ENCODE measurements at places on chromosomes 1 and 21.

DNA sequence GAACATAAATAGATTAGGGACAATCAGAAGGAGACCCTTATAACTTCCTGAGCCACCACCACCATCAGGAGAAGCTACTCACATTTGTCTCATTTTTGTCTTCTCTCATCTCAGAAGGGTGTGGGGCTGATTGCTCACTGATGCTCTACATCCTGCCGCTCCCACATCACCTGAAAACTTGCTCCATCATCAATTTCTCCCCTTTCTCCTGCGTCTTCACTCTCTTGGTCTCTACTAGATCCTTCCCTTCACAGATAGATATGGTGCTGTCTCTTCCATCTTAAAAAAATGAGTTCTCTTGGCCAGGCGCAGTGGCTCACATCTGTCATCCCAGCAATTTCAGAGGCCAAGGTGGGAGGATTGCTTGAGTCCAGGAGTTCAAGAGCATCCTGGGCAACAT lies 38.4 kb downstream of the C1orf216 start:
- no peak for DNase-seq

GRCh38 chr1:113871597-113872113 lies at the start of gene PTPN22:
Gene PTPN22 (minus strand): TSS chr1:113871712.
- DNase-seq: peak; percentile 54

GRCh38 chr1:195332102-195332501 lies 1276.1 kb downstream of the KCNT2 start:
- no peak for DNase-seq

- DNase-seq: no peak
These were observed 5.0 kb downstream of the ZNF691 start for GRCh38 chr1:42851420-42851819.

- DNase-seq: no peak
These were observed at the start of gene CFAP74 for GRCh38 chr1:2003541-2004131. Gene CFAP74 (minus strand): TSS chr1:2003786. CDS start chr1:1990956, 12,830 bp downstream.

DNA sequence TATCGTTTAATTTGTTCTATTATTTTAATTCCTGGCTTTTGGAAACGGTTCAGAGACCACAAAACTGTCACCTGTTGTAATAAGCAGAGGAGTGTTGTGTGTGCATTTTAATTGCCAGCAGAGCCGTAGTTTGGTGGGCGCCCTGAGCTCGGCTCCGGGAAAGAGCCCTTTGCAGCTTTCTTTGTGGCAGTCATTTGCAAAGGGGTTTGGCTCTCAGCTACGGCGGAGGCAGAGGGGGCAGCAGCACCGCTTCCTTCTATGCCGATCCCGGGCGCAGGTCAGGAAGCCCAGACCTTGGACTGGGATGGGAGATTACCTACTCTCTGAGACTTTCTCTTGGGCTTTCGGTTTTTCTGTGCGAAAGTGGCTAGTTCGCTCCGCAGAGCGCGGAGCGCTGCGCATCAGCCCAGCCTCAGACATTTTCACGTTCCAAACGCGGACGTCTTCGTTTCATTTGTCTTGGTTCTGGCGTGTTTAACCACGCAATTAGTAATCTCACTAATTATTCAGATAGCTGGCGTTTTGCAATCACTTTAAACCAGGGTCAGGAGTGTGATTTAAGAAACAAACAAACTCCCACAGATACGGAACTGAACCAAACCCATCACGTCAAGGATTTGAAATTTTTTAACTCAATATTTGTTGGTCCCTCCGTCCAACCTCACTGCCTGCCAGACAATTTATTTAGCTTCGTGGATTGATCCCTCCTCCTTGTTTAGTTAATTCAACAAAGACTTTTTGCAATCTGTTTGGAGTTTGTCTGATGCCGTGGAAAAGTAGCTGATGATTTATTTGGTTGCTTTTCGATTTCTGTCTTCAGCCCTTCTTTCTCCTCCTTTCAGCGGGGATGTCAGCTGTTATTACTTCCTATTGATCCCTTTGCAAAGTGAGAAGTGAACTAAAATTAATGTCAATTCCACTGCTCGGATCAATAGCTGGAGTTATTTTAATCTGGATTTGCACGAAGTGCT lies 3.9 kb downstream of the RNF220 start:
- DNase-seq: no peak

- DNase-seq: no peak
These were observed 49.3 kb upstream of the PSEN2 start for GRCh38 chr1:226820941-226821718.

GRCh38 chr1:192529031-192529755 lies 46.4 kb upstream of the RGS1 start:
- no peak for DNase-seq

DNA sequence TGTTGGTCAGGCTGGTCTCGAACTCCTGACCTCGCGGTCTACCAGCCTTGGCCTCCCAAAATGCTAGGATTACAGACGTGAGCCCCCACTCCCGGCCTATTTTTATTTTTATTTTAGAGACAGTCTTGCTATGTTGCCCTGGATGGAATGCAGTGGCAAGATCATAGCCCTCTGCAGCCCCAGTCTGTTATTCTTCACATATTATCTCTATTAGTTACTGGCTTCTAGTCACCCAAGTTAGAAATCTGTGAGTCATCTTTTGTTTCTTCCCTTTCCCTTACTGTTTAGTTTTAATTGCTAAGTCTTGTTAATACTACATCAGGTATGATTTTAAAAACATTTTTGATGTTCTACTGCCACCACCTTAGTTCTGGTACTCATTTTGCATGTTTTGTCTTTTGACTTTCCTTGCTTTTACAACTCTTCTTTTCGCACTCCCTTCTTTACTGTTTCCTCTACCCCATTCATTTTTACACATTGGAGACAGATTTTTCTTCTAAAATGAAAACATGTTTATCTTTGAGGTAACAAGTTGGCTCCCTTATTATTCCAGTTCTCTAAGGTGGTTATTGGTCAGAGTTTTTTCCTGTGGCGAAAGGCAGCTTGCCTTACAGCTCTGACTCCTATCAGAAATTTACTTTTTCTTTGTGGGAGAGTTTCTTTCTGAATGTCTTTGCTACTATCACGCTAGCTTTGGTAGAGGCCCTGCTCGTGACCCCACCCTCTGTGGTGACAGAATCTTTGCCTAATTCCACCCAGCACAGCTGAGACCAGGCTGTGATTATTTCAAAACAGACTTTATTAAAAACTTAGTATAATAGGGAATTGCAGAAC lies 19.5 kb downstream of the ZMYM4 start:
- DNase-seq: no peak

- no peak for DNase-seq
These were observed 15.4 kb upstream of the ERO1B start for GRCh38 chr1:236297161-236297560.

- no peak for DNase-seq
These were observed 84.5 kb upstream of the BCL10 start for GRCh38 chr1:85360730-85361493.

GRCh38 chr1:219621047-219621786 lies 8.3 kb upstream of the ZC3H11B start:
- DNase-seq: no peak

DNA sequence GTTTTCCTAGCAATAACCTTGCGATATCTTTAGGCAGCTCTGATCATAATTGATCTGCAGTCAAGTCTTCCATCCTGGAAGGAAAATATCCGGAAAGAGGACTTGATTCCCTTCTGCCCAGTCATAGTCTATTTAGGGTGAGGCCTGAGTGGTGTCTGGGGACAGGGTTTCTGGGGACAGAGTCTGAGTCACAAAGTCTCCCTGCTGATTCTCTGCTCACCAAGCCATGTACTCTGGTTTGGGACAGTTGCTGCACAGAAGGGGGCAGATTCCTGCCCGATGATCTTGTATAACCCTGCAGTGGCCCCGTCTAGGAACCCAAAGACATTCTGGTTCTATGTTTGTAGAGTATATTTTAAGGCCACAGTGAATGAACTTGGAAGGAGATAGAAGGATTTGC lies 178.8 kb downstream of the KCNJ6 start:
- no peak for DNase-seq

- DNase-seq: no peak
These were observed 16.8 kb upstream of the PDIK1L start for GRCh38 chr1:26094677-26095383.

- no peak for DNase-seq
These were observed 2.2 kb downstream of the IER5 start for GRCh38 chr1:181090641-181091126.

DNA sequence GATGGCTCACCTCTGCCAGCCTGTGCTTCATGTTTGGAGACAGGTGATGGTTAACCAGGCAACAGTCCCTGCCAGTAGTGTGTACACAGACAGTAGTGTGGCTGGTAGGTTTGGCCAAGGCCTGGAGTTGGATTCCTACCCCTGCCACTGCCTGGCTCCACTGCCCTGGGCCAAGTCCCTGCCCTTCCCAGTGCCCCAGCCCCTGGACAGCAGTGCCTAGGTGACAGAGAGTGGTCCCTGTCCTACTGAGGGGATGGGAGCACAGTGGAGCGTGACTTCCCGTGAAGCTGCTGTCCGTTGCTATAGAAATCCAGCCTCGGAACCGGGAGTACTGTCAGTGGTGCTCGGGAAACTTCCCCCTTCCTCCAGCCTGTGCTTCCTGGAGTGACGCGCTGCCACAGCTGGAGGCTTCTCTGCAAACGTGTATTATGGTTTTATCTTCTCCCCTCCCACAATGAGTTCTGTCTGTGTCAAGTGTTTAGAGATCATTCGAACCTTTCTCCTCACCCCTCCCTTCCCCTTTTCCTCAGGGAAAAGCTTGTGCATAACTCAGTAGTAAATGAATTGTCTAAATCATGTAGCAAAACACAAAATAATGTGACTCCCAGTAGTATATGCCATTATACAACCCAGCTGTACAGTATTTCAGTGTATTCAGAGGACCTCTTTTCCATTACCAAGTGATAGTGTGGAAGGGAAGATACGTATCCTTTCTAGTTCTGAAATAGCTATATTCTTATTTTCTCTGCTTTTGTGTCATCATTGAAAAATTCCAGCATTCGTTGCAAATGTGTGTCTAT lies 73.4 kb downstream of the GALNT2 start:
- no peak for DNase-seq

DNA sequence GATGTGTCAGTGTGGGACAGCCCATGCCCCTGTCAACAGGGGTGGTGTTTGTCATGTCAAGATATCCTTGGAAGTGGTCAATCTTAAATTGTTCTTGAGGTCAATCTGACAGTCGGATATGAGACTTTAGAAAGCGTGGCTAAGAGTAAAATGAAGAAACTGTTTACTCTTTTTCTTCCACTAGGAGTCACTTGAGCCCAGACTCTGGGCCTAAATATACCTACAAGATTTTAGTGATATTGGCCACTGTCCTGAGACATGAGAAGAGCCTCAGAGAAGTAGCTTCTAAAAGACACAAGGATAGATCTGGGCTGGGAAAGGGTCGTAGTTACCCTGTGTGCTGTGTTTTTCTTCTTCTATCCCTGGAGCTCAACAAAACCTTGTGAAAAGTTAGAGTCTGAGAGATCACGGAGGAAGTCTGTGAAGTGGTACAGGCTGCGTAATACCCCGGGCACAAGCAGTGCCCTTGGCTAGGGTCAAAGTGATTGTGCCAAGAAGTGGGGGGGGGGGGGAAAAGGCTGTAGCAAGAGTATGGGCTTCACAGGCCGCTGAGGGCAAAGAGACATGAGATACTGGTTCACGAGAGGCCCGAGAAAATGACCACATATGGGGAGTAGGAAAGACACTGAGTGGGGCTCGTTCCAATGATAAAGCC lies 355.2 kb upstream of the GREM2 start:
- no peak for DNase-seq

DNA sequence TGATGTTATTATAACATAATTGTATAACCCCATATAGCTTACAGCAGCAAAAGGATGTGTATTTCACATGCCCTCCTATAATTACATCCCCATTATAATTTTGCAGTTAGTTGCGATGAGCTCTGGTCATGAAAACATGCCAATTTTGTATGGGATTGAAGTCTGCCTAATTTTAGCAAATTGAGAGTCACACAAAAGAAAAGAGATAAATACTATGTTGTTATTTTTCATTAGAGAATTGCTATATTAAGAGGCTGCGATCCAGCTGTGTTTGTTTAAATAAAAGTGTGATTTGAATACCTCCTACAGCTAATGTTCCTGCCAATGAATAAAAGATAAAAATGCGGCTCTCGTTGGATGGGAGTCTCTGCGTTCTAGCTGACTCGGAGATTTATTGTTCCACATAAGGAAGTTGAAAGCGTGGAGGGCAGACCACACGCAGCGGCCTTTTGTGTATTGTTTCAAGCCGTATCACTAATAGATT lies 461.0 kb upstream of the NFIA start:
- DNase-seq: no peak

DNA sequence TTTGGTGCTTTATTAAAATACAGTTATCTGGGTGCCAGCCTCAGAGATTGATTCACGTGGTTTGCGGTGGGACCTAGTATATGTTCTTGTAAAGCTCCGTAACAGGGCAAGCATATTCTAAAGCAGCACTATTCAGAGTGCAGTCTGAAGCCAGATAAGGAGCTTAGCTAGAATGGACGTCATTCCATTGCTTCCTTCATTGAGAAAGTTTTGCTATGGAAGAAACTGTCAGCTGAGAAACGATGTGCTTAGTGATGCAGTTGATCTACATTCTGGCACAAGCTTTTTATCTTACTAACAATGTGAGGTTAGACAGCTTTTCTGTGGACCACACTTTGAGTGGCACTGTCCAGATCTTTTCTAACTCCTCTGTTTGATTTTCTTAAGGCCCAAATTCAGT lies 26.2 kb downstream of the SLC44A3 start:
- no peak for DNase-seq

GRCh38 chr1:230548997-230549396 lies 93.3 kb upstream of the COG2 start:
- DNase-seq: no peak

DNA sequence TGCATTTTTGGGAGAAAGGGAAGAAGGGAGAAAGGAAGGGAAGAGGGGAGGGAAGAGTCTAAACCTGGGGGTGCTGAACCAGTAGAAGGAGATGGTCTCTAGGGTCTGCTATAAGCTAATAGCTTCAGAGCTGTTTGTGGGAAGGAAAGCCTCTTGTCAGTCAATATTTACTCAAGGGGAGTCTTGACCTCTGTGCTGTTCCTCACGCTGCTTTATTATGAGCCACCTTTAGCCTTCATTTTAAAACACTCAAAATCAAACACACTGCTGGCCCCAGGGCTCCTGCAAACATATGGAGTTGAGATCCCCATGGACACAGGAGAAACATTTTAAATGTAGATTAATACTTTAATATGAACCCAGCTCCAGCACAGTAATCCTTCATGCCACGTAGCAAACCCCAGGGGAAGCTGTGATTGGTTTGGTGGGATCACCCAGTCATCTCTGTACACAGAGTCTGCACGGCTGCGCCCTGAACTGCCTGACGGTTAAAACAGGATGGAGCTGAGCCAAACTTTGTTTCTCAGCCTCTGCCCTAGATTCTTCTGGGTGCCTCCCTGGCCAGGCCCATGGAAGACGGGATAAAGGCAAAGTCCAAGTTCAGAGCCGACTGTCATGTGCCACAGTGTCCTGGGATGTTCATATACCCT lies 40.2 kb upstream of the VWA5B1 start:
- no peak for DNase-seq

GRCh38 chr1:199310708-199311107 lies 671.9 kb downstream of the PTPRC start:
- DNase-seq: no peak

- peak; percentile 76 for DNase-seq
These were observed 6.5 kb upstream of the PADI2 start for GRCh38 chr1:17125756-17126237.

DNA sequence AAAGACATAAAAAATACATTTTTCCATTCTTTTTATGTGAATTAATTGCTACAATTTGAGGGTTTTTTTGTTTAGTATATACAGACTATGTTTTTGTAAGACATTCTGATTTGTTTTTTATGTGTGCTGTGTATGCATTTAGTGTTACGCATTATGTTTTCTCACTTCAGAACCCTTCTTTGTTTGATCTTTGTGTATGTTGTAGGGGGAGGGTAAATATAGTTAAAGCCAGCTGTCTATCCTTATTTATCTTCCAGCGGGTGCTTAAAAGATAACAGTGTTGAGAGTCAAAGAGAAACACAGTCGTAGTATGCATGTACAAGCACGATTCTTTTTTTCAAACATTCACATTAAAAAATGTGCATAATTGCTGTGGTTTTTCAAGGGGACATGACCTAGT lies 97.5 kb upstream of the KIAA1614 start:
- no peak for DNase-seq
